Mesothelial cell of epicardium (in vitro differentiated cells): ENCODE measurements at places on chromosomes 1 and 21. TPM values are rescaled to one million over a fixed set of nuclear protein-coding genes. Genes with fewer than 3 reads are reported as not detected.

DNA sequence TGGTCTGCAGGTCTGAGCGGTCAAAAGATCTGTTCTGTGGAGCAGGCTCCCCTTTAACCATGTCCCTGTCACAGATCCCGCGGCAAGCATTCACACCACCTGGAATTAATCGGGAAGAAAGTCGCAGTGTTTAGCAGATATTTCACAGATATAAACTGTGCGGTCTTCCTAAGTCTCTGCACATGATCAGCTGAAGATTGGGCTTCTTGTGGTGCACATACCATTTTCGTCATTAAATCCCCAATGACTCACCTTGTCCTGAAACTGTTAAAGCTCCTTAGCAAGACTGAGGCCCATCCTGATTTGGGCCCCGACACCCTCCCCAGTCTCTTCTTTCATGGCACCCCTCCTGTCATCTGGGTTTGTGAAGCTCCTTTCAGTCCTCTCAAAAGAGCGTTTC lies 158.8 kb downstream of the KIF26B start:
- no peak overlapping the region for H3K4me3 ChIP-seq
- H3K36me3 ChIP-seq, result no peaks in the 10 kb centered on the region
- H3K27ac ChIP-seq, result no peak overlapping the region
- H3K27me3 ChIP-seq, result peaks cover 4% of the 10 kb centered on the region

Gene FAM72D
- total RNA-seq, result 0.88 to 1.5 TPM (median 1.1 TPM) in 3 replicates

Gene MYOC
- total RNA-seq, result 0.13 to 0.34 TPM (median 0.29 TPM) in 3 replicates

- H3K27ac ChIP-seq, result no peak overlapping the region
- H3K4me1 ChIP-seq, result no peaks in the 10 kb centered on the region
- peaks cover 22% of the 10 kb centered on the region for H3K27me3 ChIP-seq
- H3K36me3 ChIP-seq, result no peaks in the 10 kb centered on the region
- no peak overlapping the region for H3K4me3 ChIP-seq
- DNase-seq, result no peak
Measured at GRCh38 chr1:78691995-78692747, 42.5 kb downstream of the IFI44 start.

DNA sequence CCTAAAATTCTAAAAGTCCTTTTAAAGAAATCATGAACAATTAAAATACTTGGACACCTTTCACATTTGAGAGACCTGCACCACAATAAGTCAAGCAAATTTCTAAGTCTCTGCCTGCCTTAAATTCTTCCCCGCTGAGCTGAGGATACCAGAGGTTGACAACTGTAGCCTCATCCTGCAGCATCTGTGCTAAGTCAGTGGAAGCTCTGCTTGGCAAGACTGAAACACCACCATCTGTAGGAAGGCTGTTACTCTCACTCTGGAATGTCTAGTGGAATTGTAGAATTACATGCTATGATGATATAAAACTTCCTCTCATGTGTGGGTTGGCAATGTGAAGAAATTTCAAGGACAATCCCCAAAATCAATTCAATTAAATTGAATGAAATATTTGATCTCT lies 1756.5 kb downstream of the NCAM2 start:
- H3K36me3 ChIP-seq, result no peaks in the 10 kb centered on the region
- H3K4me3 ChIP-seq, result no peak overlapping the region
- no peak overlapping the region for H3K27ac ChIP-seq
- no peaks in the 10 kb centered on the region for H3K27me3 ChIP-seq
- no peak for DNase-seq

GRCh38 chr21:17088500-17088899 lies 424.3 kb upstream of the CXADR start:
- peak overlapping the region; percentile 84 for H3K27ac ChIP-seq
- H3K36me3 ChIP-seq, result peaks cover 1% of the 10 kb centered on the region
- DNase-seq, result no peak
